Central memory CD4-positive, alpha-beta T cell (primary cell): ENCODE measurements at places on chromosomes 3 and 15.

DNA sequence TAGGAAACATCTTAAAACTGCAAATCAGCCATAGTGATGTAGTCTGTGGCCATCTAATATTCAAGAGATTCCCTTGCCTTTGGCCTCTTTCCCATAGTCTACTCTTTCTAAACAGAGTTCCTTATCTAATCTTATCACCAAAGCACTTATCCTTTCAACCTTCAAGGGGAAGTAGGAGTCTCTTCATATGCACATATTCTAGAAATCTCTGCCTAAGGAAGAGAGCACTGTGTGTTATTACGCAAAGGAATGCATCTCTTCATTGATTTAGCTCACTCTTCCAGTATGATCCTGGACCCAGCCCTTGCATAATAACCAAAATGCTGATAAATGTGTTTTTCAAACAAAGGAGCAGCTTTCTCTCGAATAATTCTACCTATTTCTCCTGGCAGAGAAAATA, 253.7 kb upstream of the TPRG1 start:
- no peak for DNase-seq

GRCh38 chr3:101027286-101027685, 34.1 kb upstream of the ABI3BP start:
- no peak for DNase-seq

- no peak for DNase-seq
Observed at GRCh38 chr3:86867982-86868381, 123.0 kb downstream of the VGLL3 start.

- peak; percentile 9 for DNase-seq
Observed at GRCh38 chr3:32733631-32734229, 48.7 kb downstream of the CNOT10 start.

DNA sequence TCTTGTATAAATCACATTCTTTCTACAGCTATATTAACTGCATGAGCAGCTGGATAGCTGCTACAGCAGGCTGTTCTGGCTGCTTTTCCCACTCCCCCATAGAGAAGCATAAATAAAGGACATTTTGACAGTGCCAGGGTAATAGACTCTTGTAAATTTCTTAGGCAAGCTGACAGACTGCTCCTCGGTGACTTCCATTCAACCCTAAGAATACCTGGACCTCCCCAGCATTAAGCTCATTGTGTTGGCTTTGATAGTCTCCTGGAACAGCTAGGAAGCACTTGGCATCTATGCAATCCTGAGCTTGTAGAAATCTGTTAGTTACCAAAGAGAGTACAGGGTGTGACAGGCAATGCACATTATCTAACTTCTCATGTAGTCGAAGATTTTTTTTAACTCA, 475.4 kb downstream of the AGBL1 start:
- no peak for DNase-seq

DNA sequence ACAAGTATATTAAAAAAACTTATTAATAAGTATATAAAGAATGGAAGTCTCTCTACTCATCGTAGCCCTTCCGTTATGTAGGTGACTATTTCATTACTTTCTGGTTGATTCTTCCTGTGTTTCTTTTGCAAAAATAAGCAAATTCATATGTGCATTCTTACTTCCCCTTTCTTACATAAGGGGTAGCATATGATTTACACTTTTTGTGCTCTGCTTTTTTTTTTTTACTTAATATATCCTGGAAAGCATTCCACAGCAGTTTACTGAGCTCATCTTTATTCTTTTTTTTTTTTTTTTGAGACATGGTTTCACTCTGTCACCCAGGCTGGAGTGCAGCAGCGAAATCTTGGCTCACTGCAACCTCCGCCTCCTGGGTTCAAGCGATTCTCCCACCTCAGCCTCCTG, 12.9 kb downstream of the SCAMP5 start:
- DNase-seq: no peak

DNA sequence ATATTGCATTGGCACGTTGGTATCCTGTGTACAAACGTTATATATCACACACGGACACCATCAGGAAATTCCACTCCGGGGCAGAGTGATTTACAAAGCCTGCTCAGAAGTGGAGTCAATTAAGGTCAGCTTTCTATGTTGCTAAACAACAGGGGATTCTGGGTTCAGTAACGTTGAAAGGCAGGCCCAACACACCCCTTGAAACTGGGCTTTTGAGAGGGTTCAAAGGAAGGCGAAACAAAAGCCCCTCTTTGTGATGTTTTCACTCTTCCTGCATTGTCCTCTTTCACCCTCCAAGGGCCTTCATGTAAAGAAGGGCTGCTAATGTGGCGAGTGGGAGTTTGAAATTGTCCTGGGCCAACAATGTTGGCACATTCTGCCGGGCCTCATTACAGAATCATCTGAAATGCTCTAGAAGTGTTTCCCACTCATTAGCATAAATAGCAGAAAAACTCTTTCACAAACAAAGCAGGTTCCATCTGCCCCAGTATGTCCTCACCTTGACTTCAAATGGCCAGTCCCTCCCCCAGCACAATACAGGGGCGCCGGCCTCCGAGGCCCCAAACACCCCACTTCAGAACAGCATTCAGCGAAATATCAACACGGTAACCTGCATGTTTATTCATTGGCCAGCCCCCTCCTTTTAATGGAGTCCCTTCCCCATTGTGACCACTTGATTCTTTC, 76.4 kb downstream of the HES1 start:
- no peak for DNase-seq
